ENCODE measurements at places on chromosomes 2 and 18.

- DNase-seq: no peak
Measured at GRCh38 chr2:149023091-149023490, 15.4 kb upstream of the LYPD6B start.

DNA sequence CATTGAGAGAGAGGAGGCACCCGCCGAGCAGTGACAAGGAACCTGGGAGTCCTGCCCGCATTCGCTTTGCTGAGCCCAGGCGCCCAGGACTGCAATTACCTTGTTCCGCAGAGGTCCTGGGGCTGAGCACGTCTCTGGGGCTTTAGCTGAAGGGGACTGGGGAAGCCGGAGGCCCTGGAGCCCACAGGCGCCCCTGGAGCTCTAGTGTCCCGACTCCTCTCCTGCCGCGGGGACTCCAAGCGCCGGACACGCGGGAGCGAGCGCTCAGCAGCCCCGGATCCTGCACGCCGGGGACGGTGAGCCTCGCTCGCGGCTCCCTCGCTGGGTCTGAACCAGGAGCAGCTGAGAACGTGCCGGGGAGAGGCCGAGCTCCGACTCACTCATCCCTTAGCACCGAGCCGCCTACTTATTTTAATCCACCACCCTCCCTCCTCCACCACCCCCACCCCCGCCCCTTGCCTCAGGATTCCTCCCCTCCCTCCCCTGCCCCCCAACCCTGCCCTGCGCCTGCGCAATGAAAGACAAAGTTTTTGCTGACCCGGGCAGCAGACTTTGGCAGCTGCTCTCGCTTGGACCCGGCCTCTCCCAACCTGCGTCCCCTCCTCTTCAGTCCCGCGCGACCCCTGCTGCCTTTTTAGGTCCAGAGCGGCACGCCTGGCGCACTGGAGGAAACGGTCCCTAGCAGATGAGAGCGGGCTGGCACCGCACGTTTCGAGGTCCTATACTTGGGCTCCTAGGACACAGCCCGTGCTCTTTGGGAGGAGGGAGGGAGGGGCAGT, at the start of gene OSR1:
TSS of gene OSR1 (minus strand) at position 382 of the 779 bp plus-strand sequence. CDS start 4,818 bp downstream, outside the sequence.
- no peak for DNase-seq

DNA sequence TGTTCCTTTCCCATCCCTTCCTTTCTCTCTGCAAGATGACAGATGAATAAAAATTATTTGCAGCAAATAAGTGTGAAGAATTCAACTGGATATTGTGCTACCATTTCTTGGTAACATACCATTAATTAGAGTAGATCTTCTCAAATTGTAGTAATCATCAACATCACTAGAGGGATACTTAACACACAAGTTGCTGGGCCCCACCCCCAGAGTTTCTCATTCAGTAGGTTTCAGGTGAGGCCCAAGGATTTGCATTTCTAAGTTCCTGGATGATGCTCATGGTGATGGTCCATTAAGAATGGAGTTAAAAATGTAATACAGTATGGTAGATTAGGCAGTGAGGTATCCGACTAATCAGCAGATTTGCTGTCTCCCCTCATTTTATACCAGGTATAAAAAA, 594.0 kb downstream of the ERBB4 start:
- DNase-seq: no peak

GRCh38 chr2:181911830-181912229, 20.3 kb downstream of the ITPRID2 start:
- no peak for DNase-seq

DNA sequence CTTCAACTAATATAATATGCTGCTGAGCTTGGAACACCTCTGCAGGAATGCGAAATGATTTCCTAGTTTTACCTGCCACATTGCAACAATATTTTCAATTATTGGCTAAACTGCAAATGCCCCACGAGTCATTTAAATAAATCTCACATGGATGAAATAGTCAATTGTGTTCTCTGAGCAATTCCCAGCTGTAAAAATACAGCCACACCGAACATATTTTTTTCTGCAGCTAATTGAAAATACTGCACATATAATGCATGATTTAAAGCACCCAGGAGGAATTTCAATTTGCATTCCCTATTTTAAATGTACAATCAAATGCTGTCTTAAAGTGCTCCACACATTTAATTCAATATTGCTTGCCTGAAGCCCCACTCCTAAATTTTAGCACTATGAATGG, 18.6 kb downstream of the SERPINE2 start:
- DNase-seq: no peak

All from NCI-H1436 treated with DMSO at 0.1 percent for 48 hours (cell line).